ENCODE measurements at places on chromosomes 2 and 18.

GRCh38 chr2:55134316-55134706 lies 84.1 kb upstream of the RTN4 start:
- no peak for DNase-seq

DNA sequence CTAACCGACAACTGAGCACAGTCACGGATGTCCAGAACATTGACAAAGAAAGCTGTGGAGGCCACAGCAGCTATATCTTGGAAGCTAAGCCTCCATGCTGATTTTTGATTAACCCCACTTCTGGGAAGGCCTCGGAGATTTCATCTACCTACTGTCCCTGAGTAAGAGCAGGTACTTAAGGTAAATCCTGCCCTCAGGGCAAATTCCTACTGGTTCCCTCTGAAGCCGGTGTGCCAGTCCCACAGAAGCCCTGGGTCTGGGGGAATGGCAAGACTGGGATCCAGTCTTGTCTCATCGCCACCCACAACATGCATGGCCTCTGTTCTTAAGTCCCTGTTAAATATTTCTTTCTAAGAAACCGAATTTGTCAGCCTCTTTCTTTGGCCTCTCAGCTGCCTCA lies 18.7 kb downstream of the PER2 start:
- DNase-seq = no peak

GRCh38 chr2:51718881-51719280 lies 686.9 kb upstream of the NRXN1 start:
- no peak for DNase-seq

DNA sequence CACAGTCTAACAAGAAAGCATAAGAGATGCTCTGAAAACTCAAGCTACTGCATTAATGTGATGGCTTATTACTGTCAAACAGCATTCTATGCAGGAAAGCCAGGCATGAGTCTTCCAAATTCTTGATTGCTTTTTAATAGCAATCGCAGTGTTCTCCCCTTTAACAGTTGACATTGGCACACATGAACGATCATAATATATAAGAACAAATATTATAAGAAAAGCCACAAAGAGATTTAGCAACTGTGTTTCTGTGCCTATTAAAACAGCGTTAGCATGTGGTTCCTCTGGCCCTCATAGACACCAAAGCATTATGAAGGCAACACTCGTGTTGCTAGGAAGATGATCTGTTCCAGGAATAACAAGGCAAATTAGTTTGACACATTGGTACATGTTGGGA lies 245.0 kb downstream of the ACKR3 start:
- DNase-seq = no peak

GRCh38 chr2:174066871-174067270 lies 101.7 kb upstream of the SP3 start:
- DNase-seq = no peak

DNA sequence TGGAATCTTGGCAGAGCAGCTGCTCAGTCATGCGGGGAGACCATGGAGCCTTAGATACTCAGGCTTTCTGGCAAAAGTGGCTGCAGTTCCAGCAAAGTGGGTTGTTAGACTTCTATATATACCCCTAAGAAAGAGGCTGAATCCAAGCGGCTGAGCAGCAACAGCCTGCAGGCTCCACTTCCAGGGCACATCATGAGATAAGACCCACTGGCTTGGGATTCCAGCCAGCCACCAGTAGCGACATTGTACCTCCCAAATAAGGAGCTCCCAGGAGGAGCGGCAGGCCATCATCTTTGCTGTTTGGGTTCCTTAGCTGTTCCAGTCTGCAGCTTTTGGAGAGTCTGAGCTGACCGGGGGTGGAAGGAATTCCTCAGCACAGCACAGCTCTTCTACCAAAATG lies 150.3 kb upstream of the ST6GAL2 start:
- no peak for DNase-seq

- no peak for DNase-seq
Observed at GRCh38 chr2:26875065-26875634, 27.2 kb downstream of the DPYSL5 start.

- no peak for DNase-seq
Observed at GRCh38 chr2:109532728-109533076, 81.1 kb downstream of the SEPTIN10 start.

DNA sequence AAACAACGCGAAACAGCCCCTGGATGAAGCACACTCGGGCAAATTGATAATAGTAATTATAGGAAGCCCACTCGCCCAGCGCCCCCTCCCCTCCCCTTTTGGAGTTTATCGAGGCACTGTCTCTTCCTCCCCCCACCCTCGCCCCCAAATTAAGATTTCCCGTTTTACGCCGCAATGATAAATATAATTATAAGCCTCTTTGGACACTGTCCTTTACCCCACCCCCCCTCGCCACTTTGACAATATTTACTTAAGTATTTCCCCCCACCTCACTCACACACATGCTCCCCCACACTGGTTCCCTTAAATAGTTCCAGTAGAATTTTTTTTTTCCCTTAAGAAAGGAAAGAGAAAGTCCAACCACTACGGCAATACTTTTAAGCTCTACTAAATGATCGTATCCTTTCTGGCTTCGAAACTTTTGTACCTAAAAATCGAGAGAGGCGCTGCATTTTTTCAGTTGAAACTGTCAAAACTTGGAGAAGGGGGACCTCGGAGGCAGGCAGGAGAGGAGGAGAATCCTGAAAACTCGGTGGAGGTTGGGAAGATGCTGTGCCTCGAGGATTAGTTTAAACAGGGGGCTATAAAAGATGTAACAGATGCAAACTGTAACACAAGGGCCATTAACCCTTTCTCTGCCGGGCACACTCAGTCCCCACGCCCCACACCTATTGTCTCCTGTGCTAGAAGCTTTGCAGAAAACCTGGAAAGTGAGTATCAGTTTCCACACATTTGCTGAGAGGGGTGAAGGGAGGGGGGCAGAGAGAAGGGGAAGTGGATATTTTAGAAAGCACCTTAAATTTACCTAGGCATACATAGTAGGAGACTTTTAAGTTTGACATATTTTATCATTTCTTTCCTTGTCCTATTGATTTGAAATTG lies 1.8 kb downstream of the ZEB2 start:
- DNase-seq = no peak

DNA sequence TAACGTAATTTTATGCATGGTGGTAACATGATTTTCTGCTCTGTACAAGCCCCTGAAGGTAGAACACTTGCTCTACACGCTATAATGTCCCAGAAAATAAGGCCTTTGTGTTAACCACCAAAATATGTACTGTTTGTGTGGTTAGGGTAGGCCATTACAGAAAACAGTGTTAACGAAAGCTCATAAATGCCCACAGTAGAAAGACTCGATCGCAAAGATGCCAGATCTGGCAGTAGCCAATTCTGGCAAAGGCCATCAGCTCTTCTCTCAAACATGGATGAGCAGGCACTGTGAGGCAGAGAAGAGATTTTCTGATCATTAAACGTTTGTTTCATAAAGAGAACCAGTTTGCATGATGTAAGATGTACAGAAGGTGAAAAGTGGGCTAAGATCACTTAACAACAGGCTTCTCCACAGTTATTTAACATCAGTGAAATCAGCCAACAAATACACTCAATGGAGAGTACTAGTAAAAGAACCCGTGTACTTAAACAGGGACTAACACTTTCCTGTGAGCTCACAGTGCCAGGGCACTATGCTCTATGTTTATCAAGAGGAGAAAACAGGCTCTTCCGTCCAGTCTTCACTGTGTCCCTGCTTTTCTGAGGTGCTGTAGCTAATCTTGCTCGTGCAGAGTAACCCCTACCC lies 80.3 kb downstream of the SPRED2 start:
- no peak for DNase-seq

GRCh38 chr2:105313877-105314276 lies 15.7 kb downstream of the TGFBRAP1 start:
- no peak for DNase-seq

- DNase-seq = no peak
Observed at GRCh38 chr2:44553456-44553855, 191.7 kb downstream of the CAMKMT start.

DNA sequence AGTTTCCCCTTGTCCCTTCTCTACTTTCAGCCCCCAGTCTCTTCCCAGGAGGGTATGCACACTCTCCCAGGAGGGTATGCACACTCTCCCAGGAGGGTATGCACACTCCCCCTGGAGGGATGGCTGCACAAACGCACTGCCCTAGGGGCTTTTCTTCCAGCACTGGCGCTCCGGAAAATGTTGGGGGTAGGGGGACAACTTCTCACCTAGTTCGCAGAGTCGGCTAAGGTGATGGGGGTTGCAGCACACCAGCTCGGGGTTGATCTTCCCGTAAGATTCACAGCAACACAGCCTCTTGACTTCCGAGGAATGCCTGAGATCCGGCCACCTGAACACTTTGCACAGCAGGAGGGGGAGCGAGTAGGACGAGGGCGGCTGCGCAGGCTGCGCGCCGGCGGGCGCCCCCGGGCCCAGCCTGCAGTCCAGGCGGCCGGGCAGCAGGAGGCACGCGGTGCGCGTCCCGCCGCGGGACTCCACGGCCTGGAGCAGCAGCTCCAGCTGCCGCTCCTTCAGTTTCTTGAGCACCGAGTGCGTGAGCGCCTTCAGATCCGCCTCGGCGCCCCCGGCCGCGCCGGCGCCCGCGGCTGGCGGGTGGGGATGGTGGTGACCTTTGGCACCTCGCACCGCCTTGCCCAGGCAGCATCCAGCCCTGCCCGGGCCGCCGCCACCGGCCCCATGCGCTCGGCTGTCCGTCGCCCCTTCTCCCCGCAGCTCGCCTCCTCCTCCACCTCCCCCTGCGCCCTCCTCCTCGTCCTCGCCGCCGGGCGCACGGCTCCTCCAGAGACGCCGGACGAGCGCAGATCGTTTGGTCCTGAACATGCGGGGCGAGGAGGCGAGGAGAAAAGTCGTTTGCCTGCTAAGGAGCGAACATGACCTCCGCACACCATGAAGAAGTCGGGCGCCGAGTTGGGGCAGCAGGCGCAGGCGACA lies 894 bp downstream of the SMAD7 start:
- DNase-seq = no peak

DNA sequence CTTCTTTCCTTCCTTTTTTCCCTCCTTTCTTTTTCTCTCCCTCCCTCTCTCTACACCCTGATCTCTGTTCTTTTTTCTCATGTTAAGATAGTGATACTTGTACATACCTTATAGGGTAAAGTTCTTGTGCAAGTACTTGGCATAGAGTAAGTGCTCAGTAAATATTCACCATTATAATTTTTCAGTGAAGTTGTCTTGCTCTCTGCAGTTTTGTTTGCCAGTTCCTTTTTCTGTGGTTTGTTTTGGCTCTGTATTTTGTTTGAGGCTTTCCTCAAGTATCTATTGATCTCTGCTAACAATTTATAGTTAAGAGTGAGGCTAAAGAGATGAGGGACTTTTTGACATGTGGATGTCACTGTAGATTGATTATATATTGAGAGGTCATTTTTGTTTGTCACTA lies 48.0 kb downstream of the MTX2 start:
- no peak for DNase-seq

DNA sequence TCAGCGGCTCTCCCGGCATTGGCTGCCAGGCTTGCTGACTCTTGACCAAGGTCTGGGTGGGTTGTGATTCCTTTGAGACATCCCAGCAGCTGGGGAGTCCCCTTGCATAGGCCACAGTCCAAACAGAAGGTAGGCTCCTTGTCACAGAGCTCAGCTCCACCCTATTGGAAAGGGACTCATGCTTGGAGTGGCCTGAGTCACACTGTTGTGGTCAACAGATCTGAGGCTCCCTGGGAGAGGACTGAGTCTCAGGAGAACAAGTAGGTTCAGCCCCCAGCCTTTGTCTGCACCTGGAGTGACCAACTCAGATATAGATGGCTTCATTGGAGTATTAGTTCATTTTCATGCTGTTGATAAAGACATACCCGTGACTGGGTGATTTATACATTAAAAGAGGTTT lies 32.1 kb upstream of the SH3BP4 start:
- no peak for DNase-seq

DNA sequence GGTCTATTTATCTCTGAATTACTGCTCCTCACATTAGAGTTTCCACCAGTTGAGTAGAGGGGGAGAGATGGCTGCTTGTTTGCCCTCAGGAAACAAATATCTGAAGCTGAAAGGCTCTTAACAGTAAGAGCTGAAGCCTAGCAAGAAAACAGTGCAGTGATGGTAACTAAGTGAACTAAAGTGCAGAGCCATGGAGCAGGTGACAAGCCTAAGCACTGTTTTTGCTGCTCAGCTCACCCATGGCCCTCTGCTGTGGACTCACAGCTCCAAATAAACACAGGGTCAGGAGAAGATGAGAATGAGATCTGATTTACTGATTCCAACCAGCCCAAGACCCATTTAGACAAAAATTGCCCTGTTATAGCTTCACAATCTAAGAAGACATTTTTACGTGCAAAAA lies 118.4 kb downstream of the ETAA1 start:
- DNase-seq = no peak

GRCh38 chr18:10332452-10332851 lies 122.0 kb upstream of the APCDD1 start:
- no peak for DNase-seq

GRCh38 chr2:237209885-237210284 lies 124.2 kb downstream of the COPS8 start:
- DNase-seq = no peak

DNA sequence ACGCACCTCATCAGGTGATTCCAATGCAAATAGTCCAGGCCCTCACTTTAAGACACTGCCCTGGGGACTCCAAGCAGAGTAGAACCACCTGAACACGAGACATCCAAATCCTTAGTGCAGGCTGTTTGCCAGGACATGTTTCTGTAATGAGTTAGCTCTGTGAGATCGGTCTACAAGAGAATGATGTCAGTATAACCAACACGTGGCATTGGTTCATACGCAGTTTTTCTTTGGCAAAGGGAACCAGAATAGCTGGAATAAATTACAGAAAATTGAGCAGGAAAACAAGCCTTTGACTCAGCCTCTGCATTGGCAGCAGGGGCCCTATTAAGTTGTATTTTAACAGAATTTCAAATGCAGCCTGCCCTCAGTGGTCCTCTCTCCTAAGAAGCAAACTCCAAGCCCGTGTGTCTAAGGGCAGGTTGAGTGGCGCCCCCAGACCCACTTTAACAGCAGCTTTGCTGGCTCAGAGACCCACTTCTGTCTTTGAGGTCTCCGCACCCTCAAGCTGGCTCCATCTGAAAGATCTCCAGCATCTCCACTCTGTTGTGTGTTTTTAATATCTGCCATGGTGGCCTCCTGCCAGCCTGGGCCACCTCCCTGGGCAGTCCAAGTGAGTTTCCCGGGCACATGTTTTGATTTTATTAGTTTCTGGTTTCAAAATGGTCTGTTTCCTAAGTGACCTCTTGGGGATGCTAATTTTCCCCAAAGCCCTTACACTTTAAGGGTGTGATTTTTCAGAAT lies 61.3 kb downstream of the ALPK2 start:
- no peak for DNase-seq

GRCh38 chr18:30679285-30679930 lies 363.1 kb downstream of the DSC3 start:
- no peak for DNase-seq

All from SK-N-MC (cell line).